ENCODE measurements at places on chromosomes 1 and 21.

GRCh38 chr1:174740249-174740968 lies 259.3 kb upstream of the CACYBP start:
- DNase-seq = no peak

DNA sequence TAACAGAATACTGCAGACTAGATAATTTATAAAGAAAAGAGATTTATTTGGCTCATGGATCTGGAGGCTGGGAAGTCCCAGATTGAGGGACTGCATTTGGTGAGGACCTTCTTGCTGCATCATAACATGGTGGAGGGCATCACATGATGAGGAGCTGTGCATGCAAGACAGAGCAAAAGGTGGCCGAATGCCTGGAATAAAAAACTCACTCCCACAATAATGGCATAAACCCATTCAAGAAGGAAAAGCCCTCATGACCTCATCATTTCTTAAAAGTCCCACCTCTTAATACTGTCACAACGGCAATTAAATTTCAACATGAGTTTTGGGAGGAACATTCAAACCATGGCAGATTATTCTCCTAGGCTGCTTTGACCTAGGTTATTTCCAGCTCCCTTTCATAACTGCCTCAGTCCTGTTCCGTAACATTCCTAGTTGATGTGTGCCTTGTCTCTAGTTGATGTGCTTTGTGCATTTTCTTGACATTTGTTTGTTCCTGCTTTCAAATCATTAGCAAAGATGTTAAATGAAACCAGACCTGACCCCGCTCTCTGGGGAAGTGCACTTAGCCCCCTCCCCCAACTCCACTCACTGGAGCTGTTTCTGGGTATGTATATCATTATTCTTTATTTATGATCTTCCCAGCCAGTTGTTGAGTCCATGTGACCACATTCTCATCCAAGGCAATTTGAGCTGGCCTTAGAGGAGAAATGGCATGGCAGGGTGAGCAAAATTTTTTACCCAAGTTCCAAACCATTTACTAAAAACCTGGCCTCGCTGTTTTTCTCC lies 148.5 kb downstream of the GDAP2 start:
- no peak for DNase-seq

DNA sequence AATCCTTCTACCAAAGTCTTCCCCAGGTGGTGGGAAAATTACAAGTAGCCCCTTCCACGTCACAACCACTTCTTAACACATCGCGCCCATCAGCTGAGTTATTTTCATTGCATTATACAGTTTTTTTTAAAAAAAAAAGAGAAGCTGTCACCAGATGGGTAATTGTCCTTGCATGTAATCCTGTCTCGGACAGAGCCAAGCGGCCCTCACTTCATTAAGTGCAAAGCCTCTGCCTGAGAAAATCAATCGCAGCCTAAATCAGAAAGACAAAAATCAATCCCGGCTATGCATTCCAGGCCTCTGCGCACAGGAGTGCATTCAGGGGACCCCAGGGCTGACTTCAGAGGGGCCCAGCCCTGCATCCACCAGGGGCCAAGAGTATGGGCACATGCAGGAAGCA lies 538.9 kb downstream of the NPHP4 start:
- no peak for DNase-seq

GRCh38 chr1:3192361-3192760 lies 123.4 kb downstream of the PRDM16 start:
- no peak for DNase-seq

- no peak for DNase-seq
Measured at GRCh38 chr1:223737342-223737741, 25.0 kb downstream of the CAPN2 start.
